Renal pelvis (tissue), 12 donors: ENCODE measurements at places on chromosomes 7 and 10. TPM values are rescaled to one million over a fixed set of nuclear protein-coding genes. Genes with fewer than 3 reads are reported as not detected.
A peak's percentile ranks its signal among the peaks of the same experiment; 100 is the strongest.

Gene PRXL2A
- polyA plus RNA-seq: 119 TPM

Gene MSMB
- not detected for polyA plus RNA-seq

Gene STEAP4
- polyA plus RNA-seq: 0.14 TPM

Gene FIGNL1
- 32.6 TPM for polyA plus RNA-seq

Gene GDF2
- not detected for polyA plus RNA-seq

GRCh38 chr7:127361736-127362135 is 30.8 kb downstream of the ZNF800 start:
- DNase-seq: no peak

- DNase-seq: no peak
Observed at GRCh38 chr10:70840836-70841235, 25.1 kb downstream of the SGPL1 start.

DNA sequence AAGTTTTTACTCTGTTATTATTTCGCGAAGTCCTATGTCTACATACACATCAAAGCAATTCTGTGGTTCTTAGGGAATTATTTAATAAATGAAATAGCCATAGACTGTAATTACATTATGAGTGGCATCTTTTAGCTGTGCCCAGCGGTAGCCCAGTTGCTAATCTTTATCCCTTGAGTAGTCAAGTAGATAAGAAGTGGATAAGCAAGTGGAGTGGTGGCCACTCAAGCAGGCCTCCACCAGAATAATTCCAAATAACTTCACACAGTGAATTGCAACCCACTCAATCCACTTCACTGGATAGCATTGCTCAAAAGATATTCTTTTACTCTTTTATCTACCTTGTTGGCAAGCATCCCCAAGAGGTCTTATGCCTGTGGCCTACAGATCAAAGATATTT is 349.7 kb downstream of the AUTS2 start:
- no peak for DNase-seq

DNA sequence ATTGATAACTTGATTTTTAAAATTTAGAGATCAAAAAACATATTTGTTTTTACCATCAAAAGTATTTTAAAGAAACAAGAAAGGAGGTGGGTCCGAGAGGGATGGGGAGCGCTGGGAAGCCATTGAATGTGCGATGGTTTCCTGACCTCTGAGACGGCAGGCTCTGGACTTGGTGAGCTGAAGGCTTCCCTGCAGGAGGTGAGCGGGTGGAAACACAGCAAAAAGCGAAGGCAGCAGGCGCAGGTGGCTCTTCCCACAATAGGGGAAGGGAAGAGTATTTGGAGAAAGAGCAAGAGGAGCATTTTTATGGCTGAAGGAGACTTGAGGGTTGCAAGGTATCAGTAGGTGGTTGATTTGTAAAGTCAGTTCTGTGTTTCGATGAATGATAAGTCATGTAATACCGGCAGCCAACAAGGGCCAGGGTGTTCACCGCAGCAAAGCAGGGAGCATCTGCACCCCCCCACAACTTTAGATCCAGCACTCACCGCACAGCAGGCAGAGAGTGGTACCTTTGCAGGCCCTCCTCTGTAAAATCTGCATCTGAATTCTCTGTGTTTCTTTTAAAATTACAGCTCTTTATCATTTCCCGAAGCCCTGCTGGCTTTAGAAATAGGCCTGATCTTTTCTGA is 10.5 kb downstream of the C10orf53 start:
- DNase-seq: no peak

- DNase-seq: peak; percentile 17
Observed at GRCh38 chr7:103989785-103990767, 618 bp upstream of the RELN start.

GRCh38 chr10:3264161-3264761 is 91.7 kb upstream of the PITRM1 start:
- no peak for DNase-seq

DNA sequence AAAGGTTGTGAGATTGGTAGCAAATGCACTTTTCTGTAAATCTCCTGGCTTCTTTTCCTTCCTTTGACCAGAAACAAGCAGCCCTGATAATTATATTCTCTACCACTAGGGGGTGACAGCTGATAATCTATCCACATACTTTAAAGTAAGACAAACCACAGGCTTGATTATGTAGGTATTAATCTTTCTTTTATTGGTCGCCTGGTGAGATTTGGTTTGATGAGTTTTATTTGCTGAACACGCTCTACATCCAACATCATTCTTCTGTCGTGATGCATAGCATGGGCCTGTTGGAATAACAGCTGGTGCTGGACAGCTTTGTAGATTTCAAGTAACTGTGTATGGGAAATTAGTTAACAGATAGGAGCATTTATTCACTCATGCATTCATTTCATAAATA is 63.5 kb downstream of the ZNF365 start:
- peak; percentile 73 for DNase-seq

DNA sequence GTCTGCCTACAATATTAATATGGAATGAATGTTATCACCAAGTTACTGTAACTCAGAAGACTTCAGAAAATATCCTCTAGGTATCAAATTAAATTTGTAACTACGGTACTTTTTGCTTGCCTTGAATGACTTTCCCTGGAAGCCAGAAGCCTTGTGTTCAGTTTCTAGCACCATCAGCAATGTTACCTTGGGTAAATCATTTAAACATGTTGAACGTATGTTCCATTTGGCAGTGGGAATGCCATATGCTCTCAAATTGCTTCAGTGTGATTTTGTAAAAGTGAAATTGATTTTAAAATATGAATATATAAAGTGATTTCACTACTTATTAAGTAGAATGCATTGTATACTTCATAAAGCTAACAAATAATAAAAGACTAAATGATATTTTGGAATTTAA is 11.2 kb downstream of the RPA3 start:
- no peak for DNase-seq

- no peak for DNase-seq
Observed at GRCh38 chr7:103658055-103659005, 212.3 kb upstream of the SLC26A5 start.

- DNase-seq: no peak
Observed at GRCh38 chr7:15012135-15012534, 109.6 kb upstream of the DGKB start.

DNA sequence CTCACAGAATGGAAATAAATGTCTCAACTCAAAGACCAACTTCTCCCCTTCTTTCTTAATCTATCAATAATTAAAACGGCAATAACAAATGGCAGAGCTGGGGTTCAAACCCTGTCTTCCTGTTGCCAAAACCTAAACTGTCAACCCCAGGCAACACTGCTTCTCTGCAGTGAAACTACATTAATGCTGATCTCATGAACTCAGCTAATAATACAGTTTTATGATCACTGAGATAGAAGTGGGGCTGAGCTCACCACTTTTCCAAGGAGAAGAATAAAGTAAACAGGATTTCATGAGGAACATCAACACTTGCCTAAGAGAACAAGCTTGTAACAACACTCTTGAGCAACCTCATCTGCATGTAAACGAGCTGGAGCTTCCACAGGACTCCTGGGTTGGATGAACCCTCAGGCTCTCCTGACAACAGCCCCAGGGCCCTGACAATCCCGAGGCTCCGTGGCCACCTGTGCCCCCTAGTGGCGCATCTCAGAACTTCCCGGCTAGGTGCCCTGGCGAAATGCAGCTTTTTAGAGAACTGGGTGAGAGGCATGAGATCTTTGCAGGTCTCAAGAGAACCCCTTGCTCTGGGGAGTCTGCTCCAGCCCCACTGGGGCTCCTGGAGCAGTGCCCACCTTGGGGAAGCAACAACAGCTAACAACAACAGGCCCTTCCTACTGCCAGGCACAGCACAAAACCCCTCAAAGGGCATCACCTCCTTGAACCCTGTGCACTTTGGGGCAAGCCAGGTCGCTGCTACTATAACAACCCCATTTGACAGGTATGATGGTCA is 169.3 kb downstream of the SH3PXD2A start:
- no peak for DNase-seq

DNA sequence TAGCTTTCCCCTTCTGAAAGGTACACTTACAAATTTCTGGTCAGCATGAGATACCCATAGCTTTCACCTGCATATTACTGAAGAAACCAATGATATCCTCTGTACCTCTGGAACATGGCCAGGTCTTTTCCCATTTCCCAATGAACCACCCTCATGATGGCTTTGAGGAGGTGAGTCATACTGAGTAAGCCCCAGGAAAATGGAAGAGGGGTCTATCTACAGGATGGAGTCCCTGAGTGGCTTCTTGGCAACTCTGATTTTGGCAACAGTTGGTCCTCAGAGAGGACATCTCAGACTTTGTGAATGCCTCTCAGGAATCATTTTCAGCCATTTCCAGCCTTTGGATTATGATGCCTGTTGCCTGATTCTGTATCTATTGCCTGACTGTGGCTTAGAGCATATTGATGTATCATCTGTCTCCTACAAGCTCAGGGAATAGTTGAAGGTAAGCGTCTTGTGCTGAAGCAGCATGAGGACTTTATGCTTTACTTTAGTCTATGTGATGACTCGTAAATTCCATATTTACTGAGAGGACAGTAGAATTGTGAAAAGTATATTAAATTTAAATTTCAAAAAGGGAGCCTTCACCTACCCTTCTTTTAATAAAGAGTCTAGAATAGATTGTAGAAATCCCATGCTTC is 84.7 kb upstream of the DKK1 start:
- DNase-seq: no peak

DNA sequence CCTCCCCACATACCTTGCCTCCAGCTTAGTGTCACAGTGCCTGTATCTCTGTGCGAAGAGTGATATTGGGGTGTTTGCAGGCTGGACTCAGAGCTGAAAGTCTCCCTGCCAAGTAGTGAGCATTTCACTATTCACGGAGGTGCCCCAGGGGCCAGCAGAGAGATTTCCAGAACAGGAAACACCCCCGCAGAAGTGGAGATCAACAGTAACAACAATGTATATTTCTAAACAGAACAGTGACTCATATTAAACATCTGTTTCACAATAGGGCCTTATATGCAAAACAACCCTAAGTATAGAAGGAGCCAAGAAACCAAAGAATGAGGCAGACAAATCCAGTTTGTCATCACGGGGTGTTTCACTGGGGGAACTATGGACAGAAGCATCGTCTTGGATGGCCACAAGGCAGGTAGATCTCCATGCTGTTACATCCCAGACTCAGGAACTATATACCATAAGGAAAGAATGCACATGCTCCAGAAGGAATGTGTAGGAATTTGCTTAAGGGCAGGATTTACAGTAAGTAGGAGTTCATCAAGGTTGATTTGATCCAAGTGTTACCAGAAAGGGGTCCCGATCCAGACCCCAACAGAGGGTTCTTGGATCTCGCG is 29.3 kb upstream of the CCL24 start:
- peak; percentile 27 for DNase-seq

DNA sequence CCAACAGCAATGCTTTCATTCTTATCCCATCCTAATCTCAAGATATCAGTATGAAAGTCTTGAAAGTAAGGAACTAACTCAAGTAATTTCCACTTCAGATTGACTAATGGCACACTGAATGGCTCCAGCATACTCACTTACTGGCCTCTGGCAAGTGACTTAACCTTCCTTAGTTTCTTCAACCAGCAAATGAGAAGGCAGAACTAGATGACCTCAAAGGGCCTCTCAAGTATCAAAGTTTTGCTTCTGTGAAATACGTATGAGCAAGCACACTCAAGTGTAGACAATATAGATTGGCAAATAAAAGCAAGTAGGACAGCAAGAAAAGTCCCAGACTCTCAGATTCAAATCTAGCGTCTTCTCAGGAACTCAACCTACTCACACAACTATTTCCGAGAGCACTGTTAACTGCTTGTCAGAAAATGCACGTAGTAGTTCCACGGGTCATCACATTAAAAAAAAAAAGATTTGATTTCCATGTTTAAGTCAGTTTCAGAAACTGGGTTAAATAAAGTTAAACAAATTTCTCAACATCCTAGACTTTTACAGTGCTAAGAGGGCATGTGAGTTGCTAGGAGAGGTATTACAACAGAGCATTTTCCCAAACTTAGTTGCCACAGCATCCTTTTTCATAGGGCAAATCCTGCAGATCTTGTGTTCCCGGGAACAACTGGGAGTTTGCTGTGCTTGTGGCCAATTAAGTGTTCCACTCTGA is 276.9 kb upstream of the KLF14 start:
- DNase-seq: no peak

- DNase-seq: no peak
Observed at GRCh38 chr10:5596611-5597341, 69.6 kb downstream of the ASB13 start.

- DNase-seq: no peak
Observed at GRCh38 chr10:84135836-84136235, 3.5 kb upstream of the GHITM start.

- no peak for DNase-seq
Observed at GRCh38 chr10:5319863-5320262, 44.9 kb upstream of the UCN3 start.

- no peak for DNase-seq
Observed at GRCh38 chr7:51064688-51065087, 251.9 kb downstream of the COBL start.

DNA sequence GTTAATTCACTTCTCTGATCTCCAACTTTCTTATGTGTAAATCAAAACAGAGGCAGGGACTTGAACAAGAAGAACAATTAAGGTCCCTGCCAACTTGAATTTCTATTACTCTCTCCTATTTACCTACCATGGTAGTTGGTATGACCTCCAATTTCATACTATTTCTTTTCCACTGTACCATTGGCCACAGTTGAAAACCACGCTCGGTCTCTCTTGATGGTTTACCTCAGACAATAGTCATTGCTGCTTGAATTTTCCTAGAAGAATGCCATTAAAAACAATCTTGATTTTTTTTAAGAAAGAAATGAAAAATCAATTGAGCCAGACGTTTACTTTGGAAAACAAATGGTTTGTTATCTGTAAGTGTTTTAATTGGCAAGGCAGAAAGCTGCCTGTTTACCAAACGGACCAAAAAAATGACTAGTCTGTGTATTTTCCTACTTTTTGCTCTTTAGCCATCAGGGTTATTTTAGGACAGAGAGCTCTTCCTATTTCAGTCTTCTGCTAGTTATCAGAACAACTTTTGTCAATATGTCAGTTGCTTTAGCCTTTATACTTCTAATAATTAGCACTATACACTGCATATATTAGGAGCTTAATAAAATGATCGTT is 157.5 kb upstream of the PLXDC2 start:
- DNase-seq: no peak

DNA sequence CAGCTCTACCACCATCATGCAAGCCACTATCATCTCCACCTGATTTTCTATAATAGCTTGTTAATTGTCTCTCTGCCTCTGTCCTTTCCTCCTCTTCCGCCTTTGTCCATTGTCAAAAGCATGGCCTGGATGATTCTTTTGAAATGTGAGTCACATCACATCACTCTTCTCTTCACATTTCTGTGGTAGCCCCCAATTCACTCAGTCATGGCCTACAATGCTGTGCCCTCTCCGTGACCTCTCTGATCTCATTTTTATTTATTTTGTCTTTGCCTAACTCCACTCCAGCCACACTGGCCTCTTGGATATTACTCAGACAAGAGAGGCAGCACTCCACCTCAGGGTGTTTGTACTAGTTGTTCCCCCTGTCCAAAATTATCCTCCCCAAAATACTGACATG is 4.9 kb upstream of the ABCB4 start:
- DNase-seq: no peak

DNA sequence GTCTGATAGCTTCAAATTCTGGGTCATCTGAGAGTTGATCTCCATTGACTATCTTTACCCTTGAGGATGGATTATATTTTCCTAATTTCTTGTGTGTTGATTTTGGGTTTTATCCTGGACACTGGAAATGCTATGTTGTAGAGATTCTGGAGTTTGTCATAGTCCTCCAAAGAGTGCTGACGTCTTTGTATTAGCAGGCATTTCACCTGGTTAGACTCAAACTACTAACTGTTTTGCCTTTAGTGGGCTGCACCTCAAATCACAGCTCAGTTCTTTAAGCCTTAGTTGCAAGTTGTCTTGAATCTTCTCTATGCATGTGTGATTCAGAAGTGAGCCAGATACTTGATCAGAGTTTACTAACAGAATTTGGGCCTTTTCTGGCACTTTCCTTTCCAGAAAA is 264.3 kb downstream of the RPS24 start:
- no peak for DNase-seq

- no peak for DNase-seq
Observed at GRCh38 chr10:16893664-16894063, 76.4 kb upstream of the RSU1 start.
